ENCODE measurements at places on chromosomes 16 and 17.
A peak's percentile ranks its signal among the peaks of the same experiment; 100 is the strongest.

GRCh38 chr16:77137045-77137444 is 53.9 kb upstream of the MON1B start:
- no peak for DNase-seq

DNA sequence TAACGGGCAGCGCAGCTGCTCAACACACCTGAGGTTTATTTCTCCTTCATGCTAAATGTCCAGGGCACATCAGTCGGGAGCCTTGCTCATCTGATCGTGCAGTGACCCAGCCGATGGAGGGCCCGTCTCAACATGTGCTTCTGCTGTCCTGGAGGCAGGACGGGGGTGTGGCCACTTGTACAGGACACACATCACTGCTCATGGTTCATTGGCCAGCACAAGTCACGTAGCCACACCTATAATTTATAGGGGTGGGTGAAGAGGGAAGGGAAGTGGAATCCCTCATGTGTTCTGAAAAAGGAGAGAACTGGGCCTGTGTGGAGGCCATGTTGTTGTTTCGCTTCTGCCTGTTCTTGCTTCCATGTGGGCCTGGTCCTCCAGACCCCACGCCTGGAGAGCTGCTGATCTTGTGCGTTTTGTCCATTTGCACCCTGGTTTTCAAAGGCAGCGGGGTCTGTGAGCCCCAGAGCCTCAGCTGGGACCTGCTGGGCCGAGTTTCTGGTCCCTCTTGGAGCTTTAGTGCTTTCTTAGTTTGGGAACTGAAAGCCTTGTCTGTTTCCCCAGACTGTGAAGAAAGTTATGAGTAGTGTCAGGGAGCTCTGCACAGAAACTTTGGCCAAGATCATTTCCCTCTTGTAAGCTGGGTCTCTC is 60.5 kb downstream of the CMIP start:
- DNase-seq: no peak

DNA sequence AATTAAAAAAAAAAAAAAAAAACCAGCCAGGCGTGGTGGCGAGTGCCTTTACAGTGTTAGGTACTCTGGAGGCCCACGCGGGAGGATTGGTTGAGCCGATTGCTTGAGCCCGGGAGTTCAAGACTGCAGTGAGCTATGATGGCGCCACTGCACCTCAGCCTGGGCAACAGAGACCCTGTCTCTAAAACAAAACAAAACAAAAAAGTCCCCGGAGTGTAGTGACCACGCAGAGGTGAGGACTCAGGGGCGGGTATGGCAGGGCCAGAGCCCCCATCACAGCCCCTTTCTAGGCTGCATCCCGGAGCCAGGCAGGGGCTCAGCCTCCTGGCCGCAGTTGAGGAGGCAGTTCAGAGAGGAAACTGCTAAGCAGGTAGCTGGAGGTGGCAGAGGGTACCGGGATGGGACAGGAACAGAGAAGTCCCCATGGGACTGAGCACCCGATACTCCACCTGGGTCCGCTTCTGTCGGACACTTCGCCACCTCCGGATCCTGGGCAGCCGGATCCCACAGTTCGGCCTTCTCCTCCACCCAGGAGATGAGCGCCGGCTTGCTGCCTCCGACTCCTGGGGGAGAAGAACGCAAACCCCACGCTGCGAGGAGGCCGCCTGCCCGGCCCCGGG is 800 bp downstream of the ZNF747 start:
- peak; percentile 40 for DNase-seq

DNA sequence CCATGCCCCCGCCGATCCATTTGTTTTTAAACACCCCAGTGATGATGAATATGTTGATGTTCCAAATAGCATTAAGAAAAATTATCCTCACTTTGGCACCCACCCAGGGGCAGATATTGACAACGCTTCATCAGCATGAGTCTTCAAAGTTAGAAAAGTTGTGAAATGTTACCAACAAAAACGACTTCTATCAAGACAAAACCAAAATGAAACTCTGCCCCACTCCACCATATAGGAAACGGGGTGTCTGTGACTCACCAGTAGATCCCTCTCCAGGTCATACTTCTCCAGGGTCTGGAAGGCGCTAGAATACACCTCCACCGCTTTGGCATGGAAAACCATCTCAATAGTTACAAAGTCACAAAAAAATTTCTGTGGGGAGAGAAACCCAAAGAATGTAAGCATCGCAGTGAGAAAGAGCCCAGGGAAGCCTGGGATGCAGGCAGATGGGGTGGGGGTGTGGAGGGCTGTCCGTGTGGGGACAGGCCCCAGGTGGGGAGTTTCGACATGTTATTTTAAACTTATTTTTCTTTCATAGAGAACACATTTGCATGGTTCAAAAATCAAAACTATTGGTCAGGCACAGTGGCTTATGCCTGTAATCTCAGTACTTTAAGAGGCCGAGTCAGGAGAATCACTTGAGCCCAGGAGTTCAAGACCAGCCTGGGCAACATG is 10.2 kb downstream of the CIBAR2 start:
- no peak for DNase-seq

DNA sequence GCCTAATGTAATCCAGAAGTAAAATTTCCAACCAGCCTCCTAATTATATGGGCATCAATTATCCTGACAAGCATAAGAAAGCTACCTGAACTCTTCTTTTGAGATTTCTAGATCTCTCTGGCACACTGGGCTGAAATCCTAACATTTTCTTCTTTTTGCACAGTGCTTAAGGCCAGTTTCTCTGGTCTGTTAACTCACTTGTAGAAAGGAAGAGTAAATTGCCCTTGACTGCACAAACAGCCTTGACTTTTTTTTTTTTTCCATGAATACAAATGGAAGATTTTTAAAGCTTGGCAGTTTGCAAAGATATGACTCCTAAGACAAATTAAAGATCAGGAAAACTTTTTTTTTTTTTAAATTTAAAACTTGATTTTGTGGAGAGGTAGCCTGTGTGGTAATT is 291.2 kb upstream of the MON1B start:
- no peak for DNase-seq

GRCh38 chr16:55453909-55454308 is 25.1 kb upstream of the MMP2 start:
- no peak for DNase-seq

DNA sequence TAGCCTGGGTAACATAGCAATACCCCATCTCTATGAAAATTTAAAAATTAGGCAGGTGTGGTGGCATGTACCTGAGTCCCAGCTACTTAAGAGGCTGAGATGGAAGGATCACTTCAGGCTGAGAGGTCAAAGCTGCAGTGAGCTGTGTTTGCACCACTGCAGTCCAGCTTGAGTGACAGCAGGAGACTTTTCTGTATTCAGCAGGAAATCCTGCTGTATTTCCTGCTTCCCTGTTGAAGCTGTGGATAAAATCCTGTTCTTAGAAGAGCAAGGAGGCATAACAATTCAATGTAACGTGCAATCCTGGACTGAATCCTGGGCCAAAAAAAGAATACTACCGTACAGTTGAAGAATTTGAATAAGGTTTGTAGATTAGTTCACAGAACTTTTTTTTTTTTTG is 62.2 kb downstream of the FBXL20 start:
- DNase-seq: no peak

DNA sequence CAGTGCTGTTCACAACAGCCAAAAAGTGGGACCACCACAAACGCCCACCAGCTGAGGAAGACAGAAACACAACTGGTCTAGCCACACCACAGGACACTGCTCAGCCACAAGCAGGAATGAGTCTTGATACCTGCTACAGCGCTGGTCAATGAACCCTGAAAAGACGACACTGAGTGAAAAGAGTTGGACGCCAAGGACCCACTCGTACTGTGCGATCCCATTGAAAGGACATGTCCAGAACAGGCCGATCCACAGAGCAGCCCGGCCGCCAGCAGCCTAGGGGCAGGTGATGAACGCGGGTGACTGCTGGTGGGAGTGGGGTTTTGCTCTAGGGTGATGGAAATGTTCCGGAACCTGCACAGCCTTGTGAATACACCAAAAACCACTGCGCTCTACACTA is 10.6 kb upstream of the SLC38A8 start:
- no peak for DNase-seq

GRCh38 chr17:10589553-10590145 is 40.2 kb upstream of the MYH2 start:
- no peak for DNase-seq

GRCh38 chr17:27596566-27597187 is 34.3 kb upstream of the LGALS9 start:
- DNase-seq: no peak

DNA sequence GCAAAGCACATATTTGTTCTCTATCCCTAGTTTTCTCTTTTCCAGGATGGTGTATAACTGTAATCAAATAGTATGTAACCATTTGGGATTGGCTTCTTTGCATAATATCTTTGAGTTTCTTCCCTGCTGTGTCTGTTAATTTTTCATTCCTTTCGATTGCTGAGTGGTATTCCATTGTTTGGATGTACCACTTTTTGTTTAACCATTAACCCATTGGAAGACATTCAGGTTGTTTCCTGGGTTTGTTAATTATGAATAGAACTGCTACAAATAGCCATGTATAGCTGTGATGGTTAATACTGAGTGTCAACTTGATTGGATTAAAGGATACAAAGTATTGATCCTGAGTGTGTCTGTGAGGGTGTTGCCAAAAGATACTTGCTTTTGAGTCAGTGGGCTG is 4.6 kb upstream of the SLFN13 start:
- DNase-seq: no peak

DNA sequence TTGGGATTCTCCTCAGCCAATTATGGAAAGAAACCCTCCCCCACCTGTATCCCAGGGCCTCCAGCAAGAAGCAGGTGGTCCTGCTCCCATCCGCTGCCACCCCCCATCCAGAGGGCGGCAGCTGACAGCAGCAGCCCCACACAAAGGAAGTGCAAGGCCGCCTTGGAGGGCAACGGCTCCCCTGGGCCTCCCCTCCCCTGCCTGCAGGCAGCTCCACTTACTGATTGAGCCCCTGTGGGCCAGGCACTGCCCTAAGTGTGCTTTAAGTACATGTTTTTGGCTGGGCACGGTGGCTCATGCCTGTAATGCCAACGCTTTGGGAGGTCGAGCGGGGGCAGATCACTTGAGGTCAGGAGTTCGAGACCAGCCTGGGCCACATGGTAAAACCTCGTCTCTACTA is 257.6 kb downstream of the PARN start:
- DNase-seq: no peak

- no peak for DNase-seq
Measured at GRCh38 chr17:33868899-33869298, 386.2 kb upstream of the CCL2 start.

DNA sequence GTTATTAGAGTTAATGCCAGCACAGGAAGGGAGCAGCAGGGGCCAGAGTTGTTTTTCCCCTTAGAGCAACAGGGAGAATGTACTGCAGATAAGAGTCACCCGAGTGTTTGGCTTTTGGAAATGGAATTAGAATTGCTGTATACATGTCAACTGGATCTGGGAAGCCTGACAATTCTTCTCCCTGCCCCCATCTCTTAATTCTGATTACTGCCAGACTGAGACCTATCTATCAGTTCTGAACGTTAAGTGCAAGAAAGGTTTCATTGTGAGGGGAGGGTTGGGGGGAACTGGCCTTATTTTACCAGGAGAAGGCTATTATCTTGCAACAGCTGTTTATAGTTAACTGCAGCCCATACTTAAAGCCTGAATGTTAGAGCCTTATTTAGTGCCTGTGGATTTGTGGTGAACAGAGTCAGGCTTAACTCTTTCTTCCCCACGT is 424.5 kb upstream of the CDH11 start:
- DNase-seq: no peak

DNA sequence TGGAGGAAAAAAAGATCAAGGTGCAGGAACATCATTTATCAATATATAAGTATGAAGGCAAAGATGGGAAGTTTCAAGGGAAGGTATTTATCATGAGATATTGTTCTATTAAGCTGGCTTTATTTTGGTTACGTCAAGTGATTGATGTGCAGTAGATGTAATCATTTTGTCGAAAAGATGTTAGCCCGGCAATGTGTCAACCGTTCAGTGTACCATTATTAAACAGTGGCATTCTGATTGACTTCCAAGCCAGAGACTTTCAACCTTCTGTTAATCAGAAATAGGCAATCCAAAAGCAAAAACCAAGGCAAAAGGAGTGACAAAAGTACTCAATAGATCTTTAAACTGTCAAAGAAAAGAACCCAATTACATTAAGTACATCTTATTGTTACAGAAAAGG is 1340.3 kb upstream of the GOT2 start:
- DNase-seq: no peak

- no peak for DNase-seq
Measured at GRCh38 chr16:49835161-49835777, 20.6 kb downstream of the ZNF423 start.

DNA sequence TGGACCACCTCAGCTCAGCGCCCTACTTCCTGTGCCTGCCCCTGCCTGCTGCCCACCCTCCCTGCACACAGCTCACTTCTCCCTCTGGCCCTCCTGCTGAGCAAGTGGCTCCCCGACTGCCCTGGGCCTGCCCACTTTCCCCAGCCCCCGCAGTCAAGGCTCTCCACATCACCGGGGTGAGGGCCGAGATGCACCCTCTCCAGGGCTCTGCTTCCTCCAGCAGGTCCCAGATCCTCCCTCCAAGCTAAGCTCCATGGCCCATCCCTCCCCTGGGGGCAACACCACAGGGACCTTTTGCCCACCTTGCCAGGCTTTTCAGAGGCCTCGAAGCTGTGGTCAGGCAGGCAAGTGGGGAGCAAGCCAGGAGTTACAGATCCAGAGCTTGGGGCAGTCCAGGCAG is 820.2 kb downstream of the KCNJ18 start:
- no peak for DNase-seq

DNA sequence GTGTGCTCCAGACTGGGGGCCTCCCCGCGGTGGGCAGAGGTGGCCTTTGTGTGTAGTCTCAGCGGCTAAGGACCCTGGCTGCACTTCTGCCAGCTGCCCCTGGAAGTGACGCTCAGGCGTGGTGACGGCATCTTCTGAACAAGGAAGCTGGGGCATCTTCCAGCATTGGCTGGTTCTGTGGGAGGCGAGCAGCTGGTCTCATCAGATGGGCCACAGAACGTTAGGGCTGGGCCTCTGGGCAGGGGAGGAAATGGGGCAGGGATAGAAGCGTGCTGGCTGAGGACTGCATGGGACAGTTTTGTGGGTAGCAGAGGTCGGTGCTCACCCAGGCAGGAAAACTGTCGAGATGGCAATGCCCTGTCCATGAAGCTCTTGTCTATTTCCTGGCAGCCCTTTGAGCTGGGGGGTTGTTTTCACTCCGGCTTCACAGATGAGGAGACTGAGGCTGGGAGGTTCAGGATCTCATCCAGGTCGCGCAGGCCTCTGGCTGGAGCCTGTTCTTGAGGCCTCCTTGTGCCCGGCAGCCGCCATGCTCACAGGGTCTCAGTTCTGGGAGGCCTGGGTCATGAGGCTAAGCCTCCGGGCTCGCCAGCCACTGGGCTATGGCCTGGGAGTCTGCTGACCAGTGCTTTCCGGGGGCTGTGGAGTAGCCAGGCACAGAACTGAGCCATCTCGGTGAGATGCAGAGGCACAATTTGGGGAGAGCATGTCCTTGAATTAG is 16.3 kb downstream of the IRF8 start:
- DNase-seq: no peak

GRCh38 chr17:15091825-15092224 is 173.3 kb downstream of the PMP22 start:
- no peak for DNase-seq
